ENCODE measurements at places on chromosomes 1 and 21.

DNA sequence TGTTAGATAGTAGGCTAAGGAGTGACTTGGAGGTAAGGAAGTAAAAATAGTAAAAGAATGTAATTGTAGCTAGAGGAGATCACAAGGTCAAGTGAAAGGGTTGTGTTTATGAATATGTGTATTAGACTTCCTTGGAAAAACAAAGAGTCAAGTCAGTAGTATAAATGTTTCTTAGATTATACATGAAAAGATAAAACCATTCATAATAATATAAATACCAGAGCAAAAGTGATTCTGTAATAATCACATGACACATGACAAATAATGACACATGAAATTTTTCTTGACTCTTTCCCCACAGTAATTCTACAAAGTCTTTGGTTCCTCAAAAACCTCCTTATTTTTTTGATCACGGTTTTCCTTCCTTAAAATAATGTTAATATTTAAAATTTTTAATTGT lies 56.4 kb downstream of the IVNS1ABP start:
- DNase-seq = no peak

DNA sequence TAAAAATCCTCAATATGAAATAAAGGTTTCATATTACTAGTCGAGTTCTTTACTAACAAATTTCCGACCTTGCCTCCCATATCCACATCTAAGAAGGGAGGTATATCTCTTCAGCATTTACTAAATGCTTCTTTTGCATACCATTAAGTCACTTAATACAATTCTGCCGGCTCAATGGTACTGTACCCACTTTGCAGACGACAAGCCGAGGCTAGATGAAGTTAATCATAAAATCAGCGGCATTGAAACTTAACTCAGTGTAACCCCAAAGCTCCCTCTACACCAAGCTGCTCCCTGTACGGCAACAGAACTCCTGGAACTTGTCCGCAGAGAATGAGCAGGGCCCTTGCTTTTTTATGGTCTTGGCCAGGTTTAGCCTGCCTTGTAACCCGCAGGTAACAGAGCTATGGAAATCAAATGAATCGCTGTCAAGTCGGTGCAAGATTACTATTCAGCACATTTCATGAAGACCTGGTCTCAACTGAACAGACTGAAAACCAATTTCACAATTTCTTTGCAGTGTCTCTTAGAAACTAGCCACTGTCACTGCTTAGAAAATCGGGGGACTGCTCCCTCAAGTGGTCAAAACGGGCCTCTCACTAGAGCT lies 738 bp downstream of the INTS7 start:
- no peak for DNase-seq

DNA sequence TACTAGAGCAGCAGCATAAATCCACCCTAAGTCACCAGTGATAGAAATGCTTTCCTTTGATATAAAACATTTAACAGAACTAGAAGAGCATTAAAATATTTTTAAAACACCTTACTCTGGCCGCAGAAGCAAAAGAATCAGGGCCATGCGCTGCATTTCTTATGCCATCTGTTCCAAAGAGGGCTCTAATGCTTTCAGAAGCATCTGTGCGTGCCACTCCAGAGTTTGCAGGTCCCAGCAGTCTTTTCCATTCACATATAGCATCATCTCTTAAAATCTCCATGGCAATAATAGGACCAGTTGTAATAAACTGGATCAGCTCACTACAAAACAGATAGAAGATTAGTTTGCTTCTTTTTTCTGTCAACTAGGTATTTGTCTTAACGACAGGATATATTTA lies 69.2 kb downstream of the NME7 start:
- DNase-seq = no peak

- DNase-seq = no peak
Observed at GRCh38 chr1:38568061-38568857, 291.3 kb downstream of the RRAGC start.

GRCh38 chr1:236688705-236689104 lies 2.4 kb downstream of the ACTN2 start:
- peak; percentile 77 for DNase-seq

- peak; percentile 96 for DNase-seq
Observed at GRCh38 chr1:155134880-155135414, 705 bp upstream of the SLC50A1 start.

DNA sequence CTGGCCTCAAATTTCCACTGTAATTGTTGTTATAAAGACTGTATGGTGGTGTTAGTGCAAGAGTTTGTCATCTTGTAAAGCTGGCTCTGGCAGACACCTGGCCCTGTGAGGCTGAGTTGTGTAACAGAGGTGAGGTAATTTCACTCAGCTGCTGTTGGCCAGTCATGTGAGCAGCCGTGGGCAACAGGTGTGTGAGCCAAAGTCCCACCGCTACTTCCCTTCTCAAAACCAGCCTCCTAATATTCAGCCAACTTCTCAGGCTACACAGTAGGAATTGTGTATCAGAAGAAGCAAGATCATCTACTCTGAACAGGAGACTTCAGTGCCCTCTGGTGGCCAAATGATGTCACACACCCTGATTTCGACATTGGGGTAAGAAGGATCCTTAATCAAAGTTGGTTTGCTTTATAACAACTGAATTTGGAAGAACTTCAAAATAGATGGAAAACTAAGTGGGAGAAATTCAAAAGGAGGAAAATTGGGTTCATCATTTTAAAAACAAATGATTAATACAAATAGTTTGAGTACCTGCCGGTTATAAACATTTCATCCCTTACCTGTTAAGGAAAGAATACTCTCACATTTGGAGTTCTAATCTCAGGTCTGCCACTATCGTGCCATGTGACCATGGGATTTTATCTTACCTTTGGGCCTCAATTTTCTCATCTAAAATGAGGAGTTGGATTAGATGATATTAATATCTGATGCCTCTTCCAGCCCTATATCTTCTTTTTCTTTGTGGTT lies 2.6 kb upstream of the CREG1 start:
- DNase-seq = peak; percentile 74

- DNase-seq = peak; percentile 58
Observed at GRCh38 chr1:246798606-246799496, 74.6 kb downstream of the SCCPDH start.

DNA sequence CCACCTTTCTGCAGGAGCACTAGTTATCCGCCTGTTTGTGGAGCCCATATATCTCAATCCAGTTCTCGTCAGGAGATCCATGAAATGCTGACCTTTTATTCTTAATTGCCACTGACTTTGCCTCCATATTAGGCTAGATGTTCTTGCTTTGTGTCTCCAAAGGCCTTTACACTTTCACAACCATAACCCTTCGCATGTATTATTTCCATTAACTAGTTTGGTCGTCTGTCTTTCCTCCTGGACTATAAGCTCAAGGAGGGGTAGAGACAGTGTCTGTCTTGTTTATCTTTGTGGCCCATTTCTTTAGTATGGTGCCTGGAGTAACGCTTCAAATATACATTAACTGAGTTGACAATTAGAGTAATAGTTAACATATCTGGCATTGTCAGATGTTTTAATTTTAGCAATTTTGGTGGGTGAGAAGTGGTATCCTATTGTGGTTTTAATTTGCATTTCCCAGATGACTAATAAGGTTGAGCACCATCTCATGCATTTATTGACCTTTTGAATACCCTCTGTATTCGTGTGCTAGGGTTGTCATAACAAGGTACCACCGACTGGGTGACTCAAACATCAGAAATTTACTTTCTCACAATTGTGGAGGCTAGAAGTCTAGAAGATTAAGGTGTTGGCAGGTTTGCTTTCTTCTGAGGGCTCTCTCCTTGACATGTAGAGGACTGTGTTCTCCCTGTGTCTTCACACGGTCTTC lies 21.7 kb upstream of the IL12RB2 start:
- DNase-seq = no peak

DNA sequence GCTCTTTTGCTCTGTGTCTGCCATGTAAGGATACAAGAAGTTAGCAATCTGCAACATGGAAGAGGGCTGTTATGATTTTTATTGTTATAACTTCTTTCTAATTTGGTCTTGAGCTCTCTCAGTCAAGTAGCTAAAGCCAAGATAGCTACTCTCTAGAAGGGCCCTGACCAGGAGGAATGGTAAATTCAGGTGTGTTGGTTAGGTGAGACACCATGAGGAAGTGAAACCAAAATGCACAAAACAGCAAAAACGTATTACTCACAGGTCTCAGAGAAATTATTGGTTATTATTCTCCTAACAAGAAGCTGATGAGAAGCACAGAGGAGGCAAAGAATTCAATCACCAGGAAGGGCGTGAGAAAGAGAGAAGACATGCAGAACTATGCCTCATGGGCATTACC lies 51.8 kb upstream of the INSL5 start:
- no peak for DNase-seq

- DNase-seq = peak; percentile 44
Observed at GRCh38 chr1:205505791-205506190, 1.3 kb downstream of the CDK18 start.

DNA sequence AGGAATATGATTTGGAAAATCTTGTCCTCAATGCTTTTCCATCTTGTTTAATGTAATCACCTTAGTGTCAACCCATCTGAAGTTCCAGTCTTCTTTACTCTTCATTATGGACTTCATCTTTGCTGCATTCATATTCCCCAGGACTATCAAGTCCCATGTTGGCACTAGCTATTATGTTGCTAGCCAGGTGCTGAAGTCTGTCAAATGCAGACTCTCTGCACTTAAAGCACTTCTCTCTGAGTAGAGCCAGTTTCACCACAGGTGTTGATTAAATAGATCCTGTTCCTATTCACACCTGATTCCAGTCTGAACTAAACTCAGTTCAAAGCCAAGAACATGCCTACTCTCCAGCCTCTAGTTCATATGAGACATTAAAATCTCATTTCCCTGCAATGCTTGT lies 75.0 kb upstream of the PKN2 start:
- DNase-seq = no peak

- DNase-seq = peak; percentile 86
Observed at GRCh38 chr1:48470481-48470855, 1.5 kb downstream of the SPATA6 start.

GRCh38 chr1:27555700-27556424 lies 48.1 kb downstream of the AHDC1 start:
- DNase-seq = peak; percentile 89

DNA sequence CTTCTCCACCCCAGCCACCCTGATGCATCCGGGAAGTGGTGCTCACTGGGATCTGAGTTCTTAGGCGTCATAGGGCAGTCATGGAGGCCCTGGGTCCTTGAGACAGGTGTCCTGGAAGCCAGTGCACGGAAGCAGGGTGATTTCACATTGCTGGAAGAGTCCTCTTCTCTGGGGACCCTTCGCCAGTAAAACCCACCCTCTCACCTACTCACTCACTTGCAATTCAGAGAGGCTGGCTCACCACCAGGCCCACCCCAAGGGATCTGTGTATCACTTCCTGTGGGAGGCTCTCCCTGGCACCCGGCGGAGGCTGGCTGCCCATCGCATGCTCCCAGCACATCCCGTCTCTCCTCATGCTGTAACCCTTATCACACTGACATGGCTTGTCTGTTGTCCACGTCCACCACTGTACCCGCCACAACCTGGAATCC lies 40.2 kb upstream of the EPS8L3 start:
- DNase-seq = no peak

DNA sequence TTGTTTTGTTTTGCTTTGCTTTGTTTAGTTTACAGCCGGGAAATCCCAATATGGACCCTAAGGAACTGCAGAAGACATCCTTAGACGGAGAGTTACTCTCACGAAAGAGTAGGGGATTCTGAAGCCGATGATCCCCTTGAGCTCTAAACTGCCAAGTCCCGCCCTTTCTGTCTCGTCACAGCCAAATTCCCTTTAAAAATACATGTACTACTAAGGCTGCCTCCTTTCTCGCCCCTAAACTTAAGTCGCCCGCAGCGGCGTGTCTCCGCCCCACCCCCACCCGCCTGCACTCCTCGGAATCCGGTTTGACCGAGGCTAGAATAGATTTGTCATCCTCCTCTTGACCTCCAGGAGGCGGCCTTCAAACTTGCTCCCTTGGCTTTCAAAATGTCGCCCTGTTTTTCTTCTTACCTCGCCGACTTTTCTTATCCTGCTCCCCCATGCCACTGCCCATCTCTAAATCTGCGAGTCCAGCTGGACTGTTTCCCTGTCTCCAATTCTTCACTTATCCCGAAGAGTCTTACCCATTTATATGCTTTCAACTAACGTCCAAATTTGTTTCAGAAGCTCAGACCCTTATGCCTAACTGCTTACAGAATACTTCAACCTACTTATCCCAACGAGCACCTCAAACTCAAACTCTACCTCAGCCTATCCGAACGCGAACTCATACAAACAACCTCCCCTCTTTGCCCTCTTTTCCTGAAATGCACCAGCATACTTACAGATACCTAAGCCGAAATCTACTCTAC lies 10.9 kb upstream of the BOLA1 start:
- DNase-seq = peak; percentile 96

- DNase-seq = no peak
Observed at GRCh38 chr21:18340387-18340942, 63.1 kb downstream of the TMPRSS15 start.

DNA sequence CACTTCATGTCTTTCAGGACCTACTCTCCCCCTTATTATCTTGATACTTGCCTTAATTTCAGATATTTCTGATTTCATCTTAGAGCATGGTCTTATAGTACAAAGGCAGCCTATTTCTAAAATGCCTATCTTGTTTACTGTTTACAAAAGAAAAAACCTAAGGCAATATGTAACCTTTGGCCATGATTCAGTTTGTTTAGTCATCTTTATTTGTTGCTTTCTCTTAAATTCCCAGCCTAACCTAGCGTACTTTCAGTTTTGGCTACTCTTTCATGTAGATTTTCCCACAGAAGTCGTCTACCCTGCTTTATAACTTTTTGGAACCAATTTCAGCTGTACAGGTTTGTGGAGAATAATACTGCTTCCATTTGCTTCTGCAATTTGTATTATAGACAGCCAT lies 81.8 kb downstream of the KIF1B start:
- no peak for DNase-seq

- no peak for DNase-seq
Observed at GRCh38 chr1:54012863-54013262, 5.1 kb downstream of the LDLRAD1 start.

DNA sequence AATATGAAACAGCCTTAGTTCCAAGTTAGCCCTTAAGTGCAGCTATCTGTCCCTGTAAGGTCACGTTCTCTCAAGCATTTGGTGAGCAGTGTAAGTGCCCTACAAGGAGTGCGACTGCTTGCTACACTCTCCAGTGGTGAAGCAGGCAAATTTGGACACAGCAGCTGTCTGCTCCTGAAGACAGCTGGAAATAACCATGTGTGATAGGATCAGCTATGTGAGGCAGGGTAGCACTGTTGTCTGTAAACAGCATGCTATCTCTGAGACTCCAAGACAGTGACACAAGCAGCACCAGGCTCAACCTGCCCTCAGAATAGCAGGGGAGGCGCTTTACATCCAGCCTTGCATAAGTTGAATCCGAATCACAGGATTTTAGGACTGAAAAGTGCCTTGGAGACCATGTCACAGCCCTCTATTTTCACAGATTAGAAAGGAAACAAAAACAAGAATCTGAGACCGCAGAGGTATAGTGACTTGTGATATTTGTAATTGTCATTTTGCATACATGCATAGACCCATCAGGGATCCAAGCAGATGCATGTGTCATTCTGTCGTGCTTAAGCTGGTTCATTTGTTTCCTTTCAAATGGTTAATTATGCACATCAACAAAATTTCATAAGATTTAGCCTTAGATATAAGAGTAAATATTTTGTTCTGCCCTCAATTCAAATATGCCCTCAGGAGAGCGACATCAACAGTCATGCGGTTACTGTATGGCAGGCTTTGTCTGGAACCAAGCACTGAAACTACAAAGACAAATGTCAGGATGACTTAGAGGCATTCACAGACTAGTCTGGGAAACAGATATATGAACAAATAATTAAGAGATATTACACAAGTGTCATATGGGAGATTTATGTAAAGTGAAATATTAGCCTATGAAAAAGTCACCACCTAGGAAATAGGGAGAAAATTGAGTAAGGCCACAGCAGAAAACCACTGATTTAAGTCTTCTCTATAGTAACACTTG lies 134.9 kb upstream of the NRIP1 start:
- peak; percentile 77 for DNase-seq

- DNase-seq = peak; percentile 30
Observed at GRCh38 chr1:64136296-64136695, 67.1 kb upstream of the UBE2U start.
